AG04450 (cell line): ENCODE measurements at places on chromosomes 2 and 18.

DNA sequence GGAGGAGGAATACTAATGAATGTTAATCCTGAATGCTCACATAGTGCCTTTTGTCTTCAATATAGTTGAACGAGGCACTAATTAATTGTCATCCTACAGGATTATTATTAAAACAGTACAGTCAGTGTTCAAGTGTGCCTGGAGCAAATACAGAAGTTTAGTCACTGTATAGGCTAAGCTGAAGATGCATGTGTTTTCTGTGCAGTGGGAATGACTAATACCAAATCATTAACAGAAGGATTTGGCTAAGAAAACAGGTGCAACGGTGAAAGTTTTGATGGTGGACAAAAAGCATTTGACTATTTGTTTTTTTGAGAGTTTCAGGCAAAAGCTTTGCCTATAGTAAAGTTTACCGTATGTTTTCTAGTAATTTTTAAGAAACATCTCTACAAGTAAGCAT lies 62.8 kb downstream of the DCC start:
- DNase-seq, result no peak

DNA sequence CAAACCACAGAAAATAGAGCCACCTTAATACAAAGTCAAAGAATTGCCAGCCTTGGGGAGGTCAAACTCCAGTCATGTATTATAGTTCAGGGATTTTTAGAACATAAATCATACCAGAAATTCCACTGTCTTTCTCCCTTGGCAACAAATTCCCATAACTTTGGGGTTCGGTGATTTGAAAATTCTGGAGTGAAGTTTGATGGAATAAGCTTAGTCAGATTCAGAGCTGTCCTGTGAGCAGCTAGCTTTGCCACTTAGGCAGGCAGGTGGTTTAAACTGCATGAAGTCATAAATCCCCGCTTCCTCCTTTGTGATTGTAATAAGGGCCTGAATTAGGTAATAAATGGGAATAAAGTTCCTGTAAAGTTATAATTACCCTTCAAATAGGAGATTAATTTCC lies 457.0 kb upstream of the HNMT start:
- no peak for DNase-seq

- DNase-seq, result no peak
Measured at GRCh38 chr18:78906066-78906465, 73.6 kb upstream of the SALL3 start.

DNA sequence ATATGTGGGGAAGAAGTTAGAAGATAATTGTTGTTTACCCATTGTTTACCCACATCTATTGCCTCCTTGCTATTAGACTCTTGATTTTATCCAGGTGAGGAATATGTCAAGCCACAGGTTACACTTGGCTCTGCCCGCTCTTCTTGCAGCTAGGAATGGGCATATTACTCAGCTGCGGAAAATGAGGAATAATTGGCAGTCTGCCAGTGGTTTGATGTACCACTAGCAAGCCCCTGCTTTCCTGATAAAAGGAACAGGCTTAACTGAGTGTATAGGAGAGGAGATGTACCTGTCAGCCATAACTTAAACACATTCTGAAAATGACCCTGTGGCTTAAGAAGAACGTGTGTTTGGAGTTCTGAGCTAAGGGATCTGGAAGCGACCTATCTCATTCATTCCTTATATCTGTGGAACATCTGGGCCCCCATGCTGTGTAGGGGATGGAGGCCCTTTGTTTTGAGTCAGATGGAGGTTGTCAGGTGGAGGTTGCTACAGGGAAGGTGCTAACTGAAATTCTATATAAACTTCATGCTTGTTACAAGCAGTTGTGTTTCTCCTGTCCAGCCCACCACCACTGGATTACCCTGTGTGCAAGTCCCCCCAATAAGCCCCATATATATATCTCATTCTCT lies 4.6 kb upstream of the FMNL2 start:
- no peak for DNase-seq

DNA sequence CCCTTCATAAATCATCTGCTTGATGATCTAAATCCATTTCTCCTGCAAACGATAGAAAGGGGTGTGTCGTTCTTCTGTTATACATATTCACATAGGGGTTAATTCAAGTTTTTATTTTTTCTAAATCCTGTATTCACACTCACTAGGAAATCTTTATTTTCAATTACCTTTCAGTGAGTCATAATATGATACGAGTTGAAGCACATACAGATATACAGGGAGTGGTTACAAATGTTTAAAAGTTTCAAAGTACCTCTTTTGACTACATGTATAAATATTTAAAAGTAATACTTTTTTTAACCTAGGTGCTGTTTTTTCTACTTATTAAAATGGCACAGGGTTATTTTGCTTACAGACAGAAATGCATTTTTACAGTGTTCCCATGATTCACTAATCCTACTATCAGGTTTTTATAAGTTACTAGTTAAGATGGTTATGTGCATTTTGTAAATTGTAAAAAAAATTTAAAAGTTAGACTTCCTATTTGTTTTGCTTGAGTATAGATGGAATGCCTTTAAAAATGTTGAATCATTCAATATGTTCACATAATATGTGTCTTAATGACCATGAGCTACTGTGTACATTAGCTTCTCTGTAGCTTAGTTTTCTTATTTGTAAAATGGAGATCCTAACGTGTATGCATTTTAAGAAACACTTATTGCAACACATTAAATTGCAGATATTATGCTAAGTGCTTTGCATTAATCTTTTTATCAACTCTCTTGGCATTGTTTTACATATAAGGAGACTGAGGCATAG lies 1378.1 kb downstream of the DSC3 start:
- DNase-seq, result no peak

DNA sequence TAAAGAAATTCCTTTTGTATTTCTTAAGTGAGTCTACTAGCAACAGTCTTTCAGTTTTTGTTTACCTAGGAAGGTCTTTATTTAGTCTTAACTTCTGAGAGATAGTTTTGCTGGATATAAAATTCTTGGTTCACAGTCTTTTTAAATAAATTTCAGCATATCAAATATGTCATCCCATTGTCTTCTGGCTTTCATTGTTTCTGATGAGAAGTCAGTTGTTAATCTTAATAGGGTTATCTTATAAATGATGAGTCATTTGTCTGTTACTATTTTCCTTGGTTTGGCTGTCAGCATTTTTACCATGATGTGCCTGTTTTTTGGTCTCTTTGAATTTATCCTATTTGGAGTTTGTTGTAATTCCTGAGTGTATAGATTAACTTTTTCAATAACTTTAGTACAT lies 129.3 kb downstream of the FAM210A start:
- no peak for DNase-seq

GRCh38 chr18:57727952-57728807 lies 74.9 kb downstream of the ATP8B1 start:
- DNase-seq, result no peak

GRCh38 chr2:10359246-10359645 lies 56.5 kb downstream of the HPCAL1 start:
- no peak for DNase-seq

DNA sequence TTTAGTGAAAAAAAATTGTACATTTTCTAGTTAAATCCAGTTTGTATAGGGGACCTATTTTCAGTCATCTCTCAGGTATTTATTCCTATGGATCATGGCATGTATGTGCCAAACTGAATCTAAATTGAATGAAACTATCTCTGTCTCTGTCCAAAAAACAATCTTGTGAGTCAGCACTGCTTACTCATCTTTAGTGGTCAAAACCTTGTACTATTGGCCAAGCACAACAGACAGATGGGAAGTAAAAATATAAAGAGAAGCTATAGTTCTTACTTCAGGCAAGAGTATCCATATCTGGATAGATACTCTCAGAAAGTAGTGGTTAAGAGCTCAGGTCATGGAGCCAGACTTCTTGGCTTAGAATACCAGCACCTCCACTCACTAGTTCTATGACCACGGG lies 76.0 kb upstream of the KLHL14 start:
- no peak for DNase-seq
